ENCODE measurements at places on chromosomes 7 and 10. TPM values are rescaled to one million over a fixed set of nuclear protein-coding genes. Genes with fewer than 3 reads are reported as not detected.

GRCh38 chr7:155761162-155761561 is 51.1 kb downstream of the SHH start:
- H3K4me3 ChIP-seq, result no peak overlapping the region
- H3K36me3 ChIP-seq, result no peaks in the 10 kb centered on the region
- H3K4me1 ChIP-seq, result peaks cover 76% of the 10 kb centered on the region
- no peak overlapping the region for H3K27ac ChIP-seq
- peaks cover 9% of the 10 kb centered on the region for H3K27me3 ChIP-seq

- H3K27me3 ChIP-seq, result no peaks in the 10 kb centered on the region
- no peak for DNase-seq
- no peaks in the 10 kb centered on the region for H3K36me3 ChIP-seq
- no peak overlapping the region for H3K27ac ChIP-seq
Observed at GRCh38 chr7:121940918-121941317, 68.0 kb downstream of the PTPRZ1 start.

DNA sequence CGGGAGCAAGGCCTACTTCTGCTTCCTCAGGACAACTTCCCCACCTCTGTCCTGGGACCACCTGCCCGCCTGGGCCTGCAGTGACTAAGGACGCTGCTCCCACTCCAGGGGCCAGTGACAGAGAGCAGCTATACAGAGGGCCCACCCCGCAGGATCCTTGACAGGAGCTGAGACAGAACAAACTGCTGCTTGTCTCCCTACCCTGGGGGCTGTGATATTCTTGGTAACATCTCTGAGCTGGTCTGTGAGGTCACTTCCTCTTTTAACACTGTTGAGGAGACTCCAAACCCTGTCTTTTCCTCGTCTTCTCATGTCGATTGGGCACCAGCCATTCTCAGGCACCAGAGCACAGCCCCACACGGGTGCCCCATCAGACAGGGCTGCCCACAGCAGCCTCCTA is 6.9 kb upstream of the MRPS24 start:
- no peak for DNase-seq
- no peak overlapping the region for H3K4me3 ChIP-seq
- no peak overlapping the region for H3K27ac ChIP-seq
- no peaks in the 10 kb centered on the region for H3K4me1 ChIP-seq

DNA sequence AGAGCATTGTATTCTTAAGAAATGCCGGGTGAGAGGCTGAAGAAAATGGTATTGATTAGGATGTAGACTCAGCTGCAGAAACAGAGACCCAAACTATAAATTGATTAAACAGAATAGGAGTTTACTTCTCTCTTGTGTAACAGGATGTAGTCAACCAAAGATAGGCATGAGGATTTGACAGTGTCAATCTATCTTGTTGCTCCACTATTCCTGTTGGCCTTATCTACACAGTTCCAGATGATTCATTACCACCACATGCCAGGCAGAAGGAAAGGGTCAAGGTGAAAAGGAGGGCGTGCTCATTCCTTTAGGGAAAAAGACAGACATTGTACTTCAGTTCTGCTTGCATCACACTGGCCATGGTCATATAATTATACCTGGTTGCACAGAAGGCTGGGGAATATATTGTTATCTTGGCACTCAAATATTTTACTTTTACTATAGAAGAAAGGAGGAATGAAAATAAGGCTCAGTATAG is 11.9 kb upstream of the DMTF1 start:
- peaks cover 7% of the 10 kb centered on the region for H3K4me1 ChIP-seq
- H3K27me3 ChIP-seq, result peaks cover 5% of the 10 kb centered on the region
- no peak overlapping the region for H3K4me3 ChIP-seq
- H3K36me3 ChIP-seq, result no peaks in the 10 kb centered on the region
- no peak for DNase-seq

GRCh38 chr7:66297579-66297978 is 92.4 kb downstream of the TPST1 start:
- no peak overlapping the region for H3K4me3 ChIP-seq
- DNase-seq, result no peak
- peaks cover 3% of the 10 kb centered on the region for H3K36me3 ChIP-seq

GRCh38 chr10:46314071-46314470 is 27.3 kb downstream of the ANTXRL start:
- no peak overlapping the region for H3K27ac ChIP-seq
- no peaks in the 10 kb centered on the region for H3K27me3 ChIP-seq
- H3K36me3 ChIP-seq, result no peaks in the 10 kb centered on the region
- H3K4me1 ChIP-seq, result no peaks in the 10 kb centered on the region

OR2A12 gene
- not detected for polyA plus RNA-seq

CTAGE8 gene
- polyA plus RNA-seq, result not detected

MYH16 gene
- not detected for polyA plus RNA-seq
